ENCODE measurements at places on chromosomes 4 and X.

DNA sequence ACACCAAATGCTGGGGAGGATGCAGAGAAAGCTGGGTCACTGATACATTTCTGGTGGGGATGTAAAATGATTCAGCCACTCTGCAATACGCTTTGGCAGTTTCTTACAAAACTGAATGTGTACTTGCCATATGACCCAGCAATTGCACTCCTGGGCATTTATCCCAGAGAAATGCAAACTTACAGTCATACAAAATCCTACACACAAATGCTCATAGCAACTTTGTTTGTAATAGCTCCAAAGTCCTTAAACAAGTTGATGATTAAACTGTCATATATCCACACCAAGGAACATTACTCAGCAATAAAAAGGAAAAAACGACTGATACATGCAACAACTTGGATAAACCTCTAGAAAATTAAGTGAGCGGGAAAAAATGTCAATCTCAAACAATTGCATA, 12.3 kb downstream of the MID1 start:
- DNase-seq, result no peak

- DNase-seq, result no peak
These were observed 79.9 kb downstream of the ZFX start for GRCh38 chrX:24229400-24229879.

DNA sequence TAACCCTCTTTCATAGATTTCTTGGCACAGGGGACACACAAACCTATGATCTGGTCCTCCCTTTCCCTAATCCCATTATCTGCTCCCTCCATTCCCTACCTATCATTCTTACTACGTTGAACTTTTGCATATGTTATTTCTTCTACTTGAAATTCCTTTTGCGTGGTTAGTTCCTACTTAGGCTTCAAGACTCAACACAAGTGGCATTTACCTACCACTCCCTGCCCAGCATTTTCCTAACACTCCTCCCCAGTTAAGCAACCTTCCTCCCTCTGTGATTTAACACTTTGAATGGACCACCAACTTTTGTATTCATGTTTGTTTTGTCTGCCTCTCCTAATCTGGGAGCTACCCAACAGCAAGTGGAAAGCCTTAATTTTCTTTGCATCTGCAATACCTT, 1113.7 kb downstream of the STIM2 start:
- DNase-seq, result no peak

DNA sequence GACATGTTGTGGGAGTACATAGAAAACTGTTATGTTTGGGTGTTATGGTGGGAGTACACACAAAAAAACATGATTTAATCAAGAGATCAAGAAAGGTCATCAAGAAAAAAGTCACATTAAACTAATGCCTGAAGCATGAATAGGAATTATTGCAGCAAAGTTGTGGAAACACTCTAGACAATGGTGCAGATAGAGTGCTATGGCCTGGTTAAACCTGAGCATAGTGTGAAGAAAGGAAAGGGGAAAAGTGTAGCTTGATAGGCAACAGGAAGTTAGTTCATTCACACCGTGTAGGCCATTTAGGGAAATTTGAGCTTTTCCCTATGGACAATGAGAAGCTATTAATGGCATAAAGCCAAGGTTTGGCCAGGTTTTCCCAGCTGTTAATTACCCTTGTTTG, 162.1 kb upstream of the EMCN start:
- no peak for DNase-seq

DNA sequence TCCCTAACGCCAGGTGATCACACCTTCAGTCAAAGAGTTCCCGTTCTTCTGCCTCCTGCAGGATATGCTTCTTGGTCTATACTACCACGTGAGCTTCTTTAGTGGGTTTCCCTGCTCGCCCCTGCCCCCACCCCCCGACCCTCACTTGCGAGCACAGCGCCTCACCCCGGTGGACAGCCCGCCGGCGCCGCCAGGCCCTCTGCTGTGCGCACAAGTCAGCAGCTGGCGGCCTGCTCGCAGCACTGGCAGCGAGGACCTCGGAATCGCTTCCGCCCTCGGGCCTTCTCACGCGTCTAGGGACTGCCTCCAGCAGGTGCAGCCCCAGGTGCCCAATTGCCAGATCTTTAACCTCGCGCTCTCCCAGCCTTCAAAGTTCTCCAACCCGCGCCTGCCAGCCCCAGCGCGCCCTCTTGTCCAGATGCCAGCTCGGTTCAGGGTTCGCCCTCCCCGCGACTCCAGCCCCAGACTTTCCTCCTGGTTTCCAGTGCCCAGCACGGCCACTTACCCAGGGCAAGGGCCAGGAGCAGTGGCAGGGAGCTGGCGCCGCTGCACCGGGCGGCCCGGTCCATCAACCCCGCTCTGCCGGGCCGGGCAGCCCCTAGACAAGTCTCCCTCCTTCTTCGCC, 454 bp downstream of the BTC start:
- peak; percentile 9 for DNase-seq

DNA sequence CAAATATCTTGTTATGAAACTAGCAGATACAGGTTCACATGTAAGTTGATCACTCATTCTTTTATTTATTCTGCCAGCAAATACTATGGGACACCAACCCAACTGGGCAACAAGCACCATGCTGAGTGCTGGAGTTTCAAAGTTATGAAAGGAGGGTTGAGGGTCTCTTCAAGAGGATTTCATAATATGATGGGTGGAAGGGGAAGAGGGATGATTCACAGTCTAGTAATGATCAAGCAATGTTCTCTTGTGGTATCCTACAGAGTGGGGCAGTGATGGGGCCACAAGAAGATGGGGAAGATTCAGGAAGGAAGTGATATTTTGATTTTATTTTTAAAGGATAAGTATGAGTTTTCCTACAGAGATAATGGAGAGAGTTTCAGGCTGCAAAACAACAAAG, 46.2 kb upstream of the TXK start:
- no peak for DNase-seq

DNA sequence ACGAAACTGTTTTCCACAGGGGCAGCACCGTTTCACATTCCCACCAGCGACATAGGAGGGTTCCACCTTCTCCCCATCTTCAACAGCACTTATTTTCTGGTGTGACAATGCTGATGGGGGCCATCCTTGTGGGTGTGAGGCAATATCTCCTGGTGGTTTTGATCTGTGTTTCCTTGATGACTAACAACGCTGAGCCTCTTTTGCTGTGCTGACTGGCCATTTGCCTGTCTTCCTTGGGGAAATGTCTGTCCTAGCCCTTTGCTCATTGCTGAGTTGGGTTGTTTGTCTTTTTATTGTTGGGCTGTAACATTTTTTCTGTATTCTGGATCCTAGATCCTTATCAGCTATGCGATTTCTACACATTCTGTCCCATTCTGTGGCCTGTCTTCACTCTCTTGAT, 33.7 kb downstream of the ATP2B3 start:
- no peak for DNase-seq

- DNase-seq, result no peak
These were observed 14.4 kb downstream of the ANXA3 start for GRCh38 chr4:78565971-78566372.

- no peak for DNase-seq
These were observed 558.7 kb downstream of the SPRY1 start for GRCh38 chr4:123955167-123955800.

GRCh38 chrX:40100537-40101429, 3.0 kb upstream of the BCOR start:
- no peak for DNase-seq

- no peak for DNase-seq
These were observed 290.7 kb upstream of the PPARGC1A start for GRCh38 chr4:24180586-24180985.

DNA sequence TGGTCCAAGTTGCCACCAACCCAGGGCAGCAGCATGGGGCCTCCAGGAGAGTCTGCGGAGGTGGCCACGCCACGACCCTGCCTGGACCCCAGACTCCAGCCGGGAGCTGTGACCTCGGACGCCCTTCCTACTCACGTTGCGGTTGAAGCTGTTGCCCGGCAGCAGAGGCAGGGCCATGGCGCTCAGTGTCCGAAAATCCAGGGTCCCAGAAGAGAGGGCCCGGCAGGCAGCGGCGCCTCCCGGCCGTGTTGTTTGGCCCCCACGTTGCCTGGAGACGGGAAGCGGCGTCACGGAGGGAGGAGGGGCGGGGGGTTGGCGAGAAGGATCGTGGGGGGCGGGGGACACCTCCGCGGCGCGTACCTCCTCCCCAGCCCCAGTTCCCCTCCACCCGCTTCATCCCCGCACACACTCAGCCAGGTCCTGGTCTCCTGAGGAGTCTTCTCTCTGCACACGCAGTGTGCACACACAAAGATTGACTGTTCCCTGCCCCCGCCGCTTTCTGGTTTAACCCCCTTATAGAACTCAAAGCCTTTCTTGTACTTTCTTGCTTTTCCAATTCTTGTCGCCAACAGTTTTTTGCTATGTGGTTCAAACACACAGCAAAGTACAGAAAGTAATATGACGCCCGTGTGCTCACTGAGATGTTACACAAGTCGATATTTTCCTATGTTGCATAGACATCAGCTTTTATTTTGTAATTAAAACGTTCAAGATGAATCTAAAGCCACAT, at the start of gene EFHC2:
EFHC2 (minus strand) TSS at position 261 of the 730 bp plus-strand sequence; CDS start at position 177, 84 bp downstream.
- DNase-seq, result peak; percentile 19

DNA sequence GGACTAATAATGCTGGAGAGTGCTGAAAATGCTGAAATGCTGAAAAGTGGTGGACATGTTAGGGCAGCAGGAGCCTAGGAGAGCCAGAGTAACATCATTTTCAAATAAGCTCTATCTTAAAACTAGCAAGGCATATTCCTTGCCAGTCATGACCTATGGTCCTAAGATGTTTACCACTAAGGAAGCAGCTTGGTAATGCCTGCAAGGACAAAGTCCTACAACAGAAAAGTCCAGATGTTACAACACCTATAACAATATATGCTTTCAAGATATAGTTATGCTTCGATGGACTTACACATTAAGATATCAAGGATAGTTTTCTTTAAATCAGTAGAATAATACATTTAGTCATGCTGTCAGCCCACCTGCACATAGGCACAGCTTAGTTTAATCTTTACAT, 4.5 kb upstream of the ADH4 start:
- DNase-seq, result no peak

- DNase-seq, result no peak
These were observed 69.2 kb upstream of the DIAPH2 start for GRCh38 chrX:96615448-96615847.

DNA sequence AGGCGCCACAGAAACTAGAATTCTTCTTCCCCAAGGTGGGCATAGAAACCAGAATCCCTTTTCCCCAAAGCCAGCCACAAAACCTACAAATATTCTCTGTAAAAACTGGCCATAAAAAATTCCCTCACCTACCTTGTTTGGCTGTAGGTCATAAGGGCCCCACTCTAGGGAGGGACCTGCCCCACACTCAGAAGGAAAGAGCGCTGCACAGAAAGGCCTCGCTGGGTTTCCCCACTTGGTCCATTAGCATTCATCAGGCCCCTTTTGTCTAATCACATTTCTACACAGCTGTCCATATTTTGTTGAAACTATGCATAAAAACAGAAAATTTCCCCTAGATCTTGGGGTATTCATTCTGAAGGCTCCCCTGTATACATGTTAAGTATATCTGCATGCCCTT, 54.1 kb downstream of the PHKA2 start:
- no peak for DNase-seq

- no peak for DNase-seq
These were observed 82.8 kb upstream of the CAMK2D start for GRCh38 chr4:113844369-113844768.

DNA sequence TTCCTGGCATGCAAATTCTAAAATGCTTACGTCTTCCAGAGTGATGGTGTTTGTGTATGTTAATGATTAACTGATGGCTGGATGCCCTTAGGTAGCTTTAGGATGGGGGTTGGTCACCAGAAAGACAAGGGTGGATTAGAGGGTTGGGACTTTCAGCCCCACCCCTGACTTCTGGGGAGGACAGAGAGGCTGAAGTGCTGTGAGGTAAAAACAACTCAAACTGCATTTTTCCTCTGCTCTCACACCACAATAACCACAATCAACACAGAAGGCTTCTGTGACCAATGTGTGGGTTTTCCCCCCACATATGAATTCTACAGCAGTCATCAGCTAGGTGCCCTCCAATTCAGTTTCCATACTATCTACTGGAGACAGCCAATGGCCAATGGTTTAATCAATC, 18.7 kb upstream of the DDIT4L start:
- no peak for DNase-seq

GRCh38 chr4:90960433-90960832, 833.2 kb downstream of the CCSER1 start:
- no peak for DNase-seq

DNA sequence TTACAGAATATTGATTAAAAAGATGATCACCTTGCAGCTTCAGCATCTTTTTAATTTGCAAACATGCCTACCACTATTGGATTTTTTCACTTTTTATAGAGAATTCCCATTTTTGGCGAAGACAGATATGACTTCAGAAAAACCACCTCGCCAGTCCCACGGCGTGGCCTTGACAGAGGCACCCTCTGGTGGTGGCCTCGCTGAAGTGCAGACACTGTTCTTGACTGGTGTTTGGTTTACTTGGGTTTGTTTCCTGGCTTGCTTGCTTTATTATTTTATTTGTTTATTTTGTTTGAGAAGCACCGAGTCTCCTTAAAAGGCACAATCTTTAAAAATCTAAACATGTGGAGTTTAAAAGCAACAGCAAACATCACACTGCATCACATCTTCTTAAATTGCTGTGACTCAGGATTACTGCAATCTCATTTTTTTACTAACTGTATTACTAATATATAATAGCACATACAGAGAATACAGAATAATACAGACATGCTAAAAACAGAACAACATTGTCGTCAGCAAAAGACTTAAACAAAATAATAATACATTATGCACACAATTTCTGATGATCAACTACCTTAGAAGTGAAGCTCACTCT, 13.1 kb upstream of the AMTN start:
- peak; percentile 44 for DNase-seq
